ENCODE measurements at places on chromosomes 5 and 9.

GRCh38 chr9:105608721-105609598 is 51.0 kb downstream of the FKTN start:
- peak; percentile 75 for DNase-seq

DNA sequence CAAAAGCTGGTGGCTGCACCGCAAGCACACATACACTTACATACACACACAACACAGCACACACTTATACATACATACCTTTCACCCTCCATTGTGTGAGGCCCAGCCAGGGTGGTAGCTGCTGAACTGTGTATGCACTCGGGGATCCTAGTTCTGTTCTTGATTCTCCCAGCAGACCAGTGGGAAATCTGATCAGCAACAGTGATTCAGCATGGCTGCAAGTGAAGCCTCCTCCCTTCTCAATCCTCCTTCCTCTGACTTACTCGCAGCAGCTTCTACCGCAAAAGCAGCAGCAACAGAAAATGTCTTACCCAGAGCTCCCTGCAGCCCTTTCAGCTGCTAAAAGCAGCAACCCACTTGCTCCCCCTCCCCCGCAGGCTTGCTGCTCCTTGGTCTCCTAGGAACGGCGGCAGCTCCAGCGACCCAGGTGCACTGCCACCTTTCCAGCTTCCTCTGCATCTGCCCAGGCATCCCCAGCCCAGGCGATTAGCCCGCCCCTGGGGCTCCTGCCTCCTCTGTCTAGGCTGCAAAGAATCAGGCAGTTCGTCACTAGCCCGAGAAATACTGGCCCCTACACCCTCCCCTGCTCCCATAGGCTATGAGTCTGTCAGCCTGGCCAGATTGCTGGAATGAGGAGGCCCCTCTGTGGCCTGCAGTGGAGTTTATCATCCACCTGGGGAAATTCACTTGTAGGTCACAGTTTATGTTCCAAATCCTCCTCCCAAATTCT is at the start of gene KLHL3:
TSS of gene KLHL3 (minus strand) at position 535 of the 730 bp plus-strand sequence. CDS start at position 92, 443 bp downstream.
- DNase-seq = peak; percentile 95

GRCh38 chr5:74232276-74232675 is 408.3 kb downstream of the ENC1 start:
- DNase-seq = no peak

DNA sequence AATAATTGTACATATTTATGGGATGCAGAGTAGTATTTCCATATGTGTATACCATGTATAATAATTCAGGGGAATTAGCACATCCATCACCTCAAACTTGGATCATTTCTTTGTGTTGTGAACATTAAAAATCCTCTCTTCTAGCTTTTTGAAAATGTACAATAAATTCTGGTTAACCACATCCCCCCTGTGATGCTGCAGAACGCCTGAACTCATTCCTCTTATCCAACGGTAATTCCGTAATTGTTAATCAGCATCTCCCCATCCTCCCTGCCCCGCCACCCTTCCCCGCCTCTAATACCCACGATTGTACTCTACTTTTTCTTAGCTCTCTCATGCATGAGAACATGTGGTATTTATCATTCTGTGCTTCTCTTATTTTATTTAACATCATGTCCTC is 127.7 kb upstream of the ANKRD55 start:
- DNase-seq = no peak

GRCh38 chr5:893137-893506 is 438 bp downstream of the TRIP13 start:
- no peak for DNase-seq

GRCh38 chr9:109755040-109755439 is 25.0 kb upstream of the PALM2AKAP2 start:
- DNase-seq = no peak

DNA sequence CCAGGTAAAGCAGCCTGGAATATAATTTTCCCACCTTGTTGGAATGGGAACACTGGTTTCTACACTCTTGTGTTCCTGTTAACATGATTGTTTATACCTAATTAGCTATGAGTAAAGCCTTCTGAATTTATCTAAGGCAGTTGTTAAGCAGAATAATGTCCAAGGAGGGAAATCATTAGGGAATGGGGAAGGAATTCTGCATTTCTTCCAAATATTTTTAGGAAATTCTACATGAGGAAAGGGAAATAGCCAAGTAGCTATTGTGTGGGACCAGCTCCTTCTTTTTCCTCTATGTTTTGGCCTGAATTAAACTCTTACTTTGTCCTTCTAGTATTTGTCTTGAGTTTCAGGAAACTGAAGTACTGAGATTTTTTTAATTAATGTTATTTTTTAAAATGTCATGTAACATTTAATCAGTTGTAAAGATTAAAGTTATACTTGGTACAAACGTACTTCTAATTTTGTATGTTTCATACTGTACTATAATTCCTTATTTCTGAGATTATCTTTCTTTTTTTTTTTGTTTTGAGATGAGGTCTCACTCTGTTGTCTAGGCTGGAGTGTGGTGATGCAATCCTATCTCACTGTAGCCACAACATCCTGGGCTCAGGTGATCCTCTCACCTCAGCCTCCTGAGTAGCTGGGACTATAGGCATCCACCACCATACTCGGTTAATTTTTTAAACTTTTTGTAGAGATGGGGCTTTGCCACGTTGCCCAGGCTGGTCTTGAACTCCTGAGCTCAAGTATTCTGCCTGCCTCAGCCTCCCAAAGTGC is 28.5 kb downstream of the ANKDD1B start:
- DNase-seq = no peak

- DNase-seq = no peak
Measured at GRCh38 chr5:44935262-44935661, 126.5 kb downstream of the MRPS30 start.

DNA sequence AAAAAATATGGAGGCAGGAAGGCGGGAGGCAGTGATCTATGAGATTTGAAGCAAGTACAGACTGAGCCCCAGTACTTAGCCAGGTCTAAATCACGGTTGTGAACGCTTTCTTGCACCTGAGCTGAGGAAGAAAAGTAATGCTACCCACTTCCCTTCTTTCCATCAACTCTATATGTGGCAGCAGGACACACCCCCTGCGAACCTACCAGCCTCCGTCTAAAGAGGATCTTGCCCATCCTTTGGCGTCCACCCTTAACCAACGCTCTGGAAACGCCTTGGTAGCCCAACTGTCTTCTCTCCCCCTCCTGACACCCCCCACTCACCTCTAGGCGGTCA is 545 bp downstream of the HMGCS1 start:
- no peak for DNase-seq

GRCh38 chr9:108162664-108163063 is 673.1 kb upstream of the KLF4 start:
- no peak for DNase-seq

- DNase-seq = no peak
Measured at GRCh38 chr5:39616131-39616530, 191.4 kb upstream of the DAB2 start.

- no peak for DNase-seq
Measured at GRCh38 chr9:80994892-80995291, 694.5 kb downstream of the TLE1 start.

DNA sequence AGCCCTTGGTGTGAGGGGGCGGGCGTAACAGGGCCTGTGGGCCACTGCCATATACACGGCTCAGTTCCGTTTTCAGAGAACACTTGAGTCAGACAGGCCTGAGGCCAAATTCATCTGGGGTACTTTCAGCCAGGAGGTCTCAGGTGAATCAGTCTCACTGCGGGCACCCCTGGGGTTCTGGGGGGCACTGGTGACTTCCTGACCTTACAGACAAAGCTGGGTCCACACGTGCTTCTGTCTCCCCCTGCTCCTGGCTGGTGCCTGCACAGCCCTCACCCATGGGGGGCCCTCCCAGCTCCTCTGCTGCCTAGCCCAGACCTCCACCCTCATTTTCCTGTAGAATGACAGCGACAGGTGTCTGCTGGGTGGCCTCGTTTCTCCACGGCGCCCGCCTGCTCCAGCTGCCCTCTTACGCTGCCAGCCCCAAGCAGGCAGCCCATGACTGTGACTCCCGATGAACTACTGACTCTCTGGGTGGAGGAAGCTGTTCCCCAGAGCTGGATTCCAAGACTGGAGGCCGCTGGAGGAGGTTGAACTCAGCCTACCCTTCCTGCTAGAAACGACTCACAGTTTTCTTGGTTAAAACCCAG is 374.1 kb upstream of the IRX4 start:
- no peak for DNase-seq

DNA sequence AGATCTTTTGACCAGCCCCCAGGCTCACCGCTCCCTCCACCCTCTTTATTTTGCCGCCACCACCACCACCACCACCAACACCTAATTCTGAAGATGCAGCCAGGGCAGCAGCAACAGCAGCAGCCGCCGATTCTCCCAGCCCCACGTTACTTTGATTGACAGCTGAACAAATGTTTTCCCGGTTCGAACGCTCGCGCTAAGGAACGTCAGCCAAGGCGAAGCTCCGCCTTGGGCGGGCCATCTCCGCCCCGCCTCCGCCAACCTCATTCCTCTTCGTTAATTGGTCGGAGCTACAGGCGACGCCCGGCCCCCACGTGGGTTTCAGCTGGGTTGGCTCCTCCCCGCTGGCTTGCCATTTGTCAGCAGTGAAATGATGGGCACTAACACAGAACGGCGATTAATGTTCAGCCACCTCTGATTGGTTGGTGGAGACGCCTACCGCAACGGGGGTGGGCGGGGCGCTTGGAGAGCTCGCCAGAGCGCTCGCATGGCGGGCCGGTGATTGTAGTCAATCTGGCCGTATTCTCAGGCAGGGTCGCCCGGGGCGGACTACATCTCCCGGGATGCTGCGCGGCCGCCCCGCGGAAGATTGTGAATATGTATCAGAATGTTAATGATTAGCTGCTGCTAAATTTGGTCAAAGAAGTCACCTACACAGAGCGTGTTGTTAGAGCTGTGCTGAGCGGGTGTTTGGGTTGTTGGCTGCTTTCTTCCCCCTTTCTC is at the start of gene TLE4:
TSS of gene TLE4 (plus strand) at position 657 of the 723 bp plus-strand sequence. CDS start 826 bp downstream, outside the sequence.
- peak; percentile 100 for DNase-seq

GRCh38 chr5:57383093-57383861 is 99.3 kb downstream of the ACTBL2 start:
- DNase-seq = no peak

- DNase-seq = peak; percentile 35
Measured at GRCh38 chr5:96933764-96934707, 1.8 kb upstream of the LNPEP start.

- no peak for DNase-seq
Measured at GRCh38 chr5:103973669-103974068, 411.1 kb upstream of the NUDT12 start.

DNA sequence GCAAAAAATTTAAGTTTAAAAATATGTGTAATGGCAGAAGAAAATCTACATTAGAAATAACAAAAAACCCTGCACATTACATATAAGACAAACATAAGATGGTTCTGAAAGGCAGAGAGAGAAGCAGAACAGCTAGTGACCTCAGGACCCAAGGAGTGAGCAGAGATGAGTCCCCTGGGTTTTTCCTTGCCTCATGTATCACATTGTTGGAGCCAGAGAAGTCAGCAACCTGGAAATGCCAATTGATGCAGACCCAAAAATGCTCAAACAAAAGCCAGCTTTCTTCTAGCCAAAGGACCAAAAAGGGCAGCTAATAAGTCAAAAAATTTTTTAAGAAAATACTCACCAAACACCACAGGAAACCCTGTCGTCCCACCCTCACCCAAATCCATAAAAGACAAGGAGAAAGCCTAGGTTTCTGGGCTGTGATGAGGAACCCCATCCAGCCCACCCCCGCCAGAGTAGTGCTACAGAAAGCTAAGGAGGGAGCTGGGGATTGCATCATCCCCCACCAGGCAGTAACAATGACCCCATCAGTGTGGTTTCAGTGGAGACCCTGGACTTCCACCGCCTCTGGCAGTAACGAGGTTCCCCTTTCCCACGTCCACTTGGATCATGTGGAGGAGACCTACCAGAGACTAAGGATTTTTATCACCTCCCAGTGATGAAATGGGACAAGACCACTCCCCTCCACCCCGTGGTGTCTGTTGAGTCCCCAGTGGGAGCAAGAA is 17.6 kb downstream of the DENND1A start:
- DNase-seq = no peak

DNA sequence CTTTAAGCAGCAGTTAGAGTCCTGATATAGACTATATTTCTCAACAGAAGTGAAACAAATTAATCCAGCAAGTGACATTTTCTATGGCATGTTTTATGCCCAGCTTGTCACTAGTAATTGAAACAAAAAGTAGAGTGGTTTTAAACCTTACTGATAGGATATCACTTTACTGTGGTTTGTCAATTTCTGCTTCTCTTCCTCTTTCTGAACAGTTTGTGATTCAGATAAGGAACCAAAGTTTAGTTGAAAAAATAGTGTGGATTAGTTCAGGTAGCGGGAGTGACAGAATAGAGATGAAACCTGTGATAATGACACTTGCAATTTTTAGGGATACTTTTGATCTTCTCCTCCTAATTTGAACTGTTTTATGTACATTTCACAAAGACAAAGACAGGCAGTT is 485.7 kb upstream of the EDIL3 start:
- DNase-seq = no peak

DNA sequence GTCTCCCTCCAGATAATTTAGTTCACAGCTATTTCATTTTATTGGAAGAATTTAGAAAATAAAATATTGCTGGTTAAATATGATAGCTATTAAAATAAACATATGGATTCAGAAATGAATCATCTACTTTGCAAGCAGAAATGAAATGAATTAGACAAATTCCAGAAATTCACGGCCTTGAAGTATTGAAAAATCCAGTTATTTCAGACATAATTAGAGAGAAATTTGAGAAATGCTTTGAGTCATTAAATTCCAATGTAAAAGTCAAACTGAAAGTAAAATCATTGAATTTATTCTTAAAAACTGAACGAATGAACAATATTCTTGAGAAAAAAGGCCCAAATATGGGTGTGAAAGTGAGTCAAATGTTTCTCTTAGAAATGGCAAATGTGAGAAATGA is 632.6 kb upstream of the EDIL3 start:
- no peak for DNase-seq

GRCh38 chr5:55276771-55277170 is 30.7 kb downstream of the DHX29 start:
- no peak for DNase-seq

DNA sequence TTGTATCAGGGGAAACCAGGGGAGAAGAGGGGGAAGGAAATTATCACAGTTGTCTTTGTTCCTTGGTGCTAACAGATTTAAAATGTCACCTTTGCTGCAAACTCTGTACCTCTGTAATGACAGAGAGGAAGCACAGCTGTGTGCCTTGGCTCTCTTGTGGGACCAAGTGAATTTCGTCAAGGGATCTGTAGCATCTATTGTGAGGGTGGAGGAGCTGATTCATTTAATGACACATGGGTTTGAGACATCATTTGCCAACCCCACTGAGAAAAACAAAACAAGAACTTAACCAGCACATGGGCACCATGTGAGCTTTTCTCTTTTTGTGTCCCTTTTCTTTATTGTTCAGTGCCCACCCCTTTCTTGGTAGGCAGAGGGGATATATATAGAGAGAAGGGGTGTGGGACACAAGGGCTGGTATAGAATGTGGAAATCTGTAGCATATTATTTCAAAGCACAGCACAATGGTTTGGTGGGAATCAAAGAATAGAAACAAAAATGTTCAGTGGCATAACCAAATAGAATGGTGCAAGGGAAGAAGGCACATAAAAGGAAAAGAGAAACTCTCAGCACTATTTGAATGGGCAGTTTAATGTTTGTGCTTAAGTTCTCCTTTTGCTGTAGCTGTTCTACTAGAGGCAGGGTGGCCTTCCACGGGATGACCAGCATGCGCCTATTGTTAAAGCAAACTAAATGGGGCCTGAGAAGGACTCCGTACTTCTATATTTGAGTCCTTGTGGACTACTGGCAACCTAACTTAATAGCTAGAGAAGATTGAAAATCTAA is 63.3 kb downstream of the LIX1 start:
- no peak for DNase-seq

Data from cerebellar cortex (tissue), 1 donor.